ENCODE measurements at places on chromosomes 11 and 22. TPM values are rescaled to one million over a fixed set of nuclear protein-coding genes. Genes with fewer than 3 reads are reported as not detected.

- no peak overlapping the region for H3K4me3 ChIP-seq
- H3K27me3 ChIP-seq: peaks cover 55% of the 10 kb centered on the region
- H3K4me1 ChIP-seq: peaks cover 17% of the 10 kb centered on the region
- H3K27ac ChIP-seq: no peak overlapping the region
Observed at GRCh38 chr22:39240831-39241793, 3.7 kb downstream of the PDGFB start.

GRCh38 chr11:126340960-126341606, 14.4 kb upstream of the ST3GAL4 start:
- no peaks in the 10 kb centered on the region for H3K27me3 ChIP-seq
- H3K4me1 ChIP-seq: peaks cover 50% of the 10 kb centered on the region
- H3K4me3 ChIP-seq: no peak overlapping the region
- peak overlapping the region; percentile 81 for H3K27ac ChIP-seq
- H3K36me3 ChIP-seq: no peaks in the 10 kb centered on the region
- no peak for DNase-seq

DNA sequence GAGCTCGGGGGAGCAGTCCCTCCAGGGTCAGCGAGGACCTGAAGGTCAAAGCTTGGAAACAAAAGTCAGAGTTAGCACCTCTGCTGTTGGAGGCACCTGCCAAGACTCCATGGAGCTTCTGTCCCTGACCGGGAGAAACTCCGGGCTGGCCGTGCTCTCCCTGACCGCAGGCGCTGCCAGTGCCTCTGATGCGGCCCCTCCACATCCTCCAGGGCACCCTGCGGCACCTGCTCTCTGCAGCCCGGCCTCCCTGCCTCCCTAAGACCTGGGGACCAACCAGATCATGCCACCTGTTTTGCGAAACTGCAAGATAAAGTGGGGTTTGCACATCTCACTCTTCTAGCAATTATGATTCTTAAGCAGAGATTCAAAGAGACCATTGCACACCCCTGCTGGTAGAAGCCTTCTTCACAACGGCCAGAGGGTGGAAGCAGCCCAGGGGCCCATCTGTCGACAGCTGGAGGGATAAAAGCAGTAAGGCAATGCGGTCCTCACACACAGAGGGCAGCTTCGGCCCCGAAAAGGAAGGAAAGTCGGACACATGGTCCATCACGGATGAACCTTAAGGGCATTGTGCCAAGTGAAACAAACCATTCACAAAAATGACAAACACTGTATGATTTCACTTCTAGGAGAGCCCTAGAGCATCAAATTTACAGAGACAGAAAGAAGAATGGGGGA, 477.1 kb downstream of the BRD1 start:
- H3K4me1 ChIP-seq: peaks cover 5% of the 10 kb centered on the region
- H3K27ac ChIP-seq: no peak overlapping the region
- H3K36me3 ChIP-seq: no peaks in the 10 kb centered on the region
- no peak overlapping the region for H3K4me3 ChIP-seq

- H3K4me3 ChIP-seq: no peak overlapping the region
- DNase-seq: no peak
- no peaks in the 10 kb centered on the region for H3K4me1 ChIP-seq
- no peaks in the 10 kb centered on the region for H3K27me3 ChIP-seq
- H3K27ac ChIP-seq: no peak overlapping the region
- H3K36me3 ChIP-seq: peaks cover 5% of the 10 kb centered on the region
Observed at GRCh38 chr11:45974806-45975205, 52.4 kb downstream of the LARGE2 start.

GRCh38 chr11:62553080-62553838, 6.7 kb upstream of the AHNAK start:
- H3K27me3 ChIP-seq: no peaks in the 10 kb centered on the region
- H3K27ac ChIP-seq: peak overlapping the region; percentile 85
- peaks cover 6% of the 10 kb centered on the region for H3K36me3 ChIP-seq
- peak overlapping the region; percentile 33 for H3K4me3 ChIP-seq
- H3K4me1 ChIP-seq: peaks cover 60% of the 10 kb centered on the region
- DNase-seq: peak; percentile 80

- no peaks in the 10 kb centered on the region for H3K36me3 ChIP-seq
- H3K27ac ChIP-seq: no peak overlapping the region
- no peak overlapping the region for H3K4me3 ChIP-seq
Observed at GRCh38 chr11:1403721-1404460, 14.2 kb downstream of the BRSK2 start.

DNA sequence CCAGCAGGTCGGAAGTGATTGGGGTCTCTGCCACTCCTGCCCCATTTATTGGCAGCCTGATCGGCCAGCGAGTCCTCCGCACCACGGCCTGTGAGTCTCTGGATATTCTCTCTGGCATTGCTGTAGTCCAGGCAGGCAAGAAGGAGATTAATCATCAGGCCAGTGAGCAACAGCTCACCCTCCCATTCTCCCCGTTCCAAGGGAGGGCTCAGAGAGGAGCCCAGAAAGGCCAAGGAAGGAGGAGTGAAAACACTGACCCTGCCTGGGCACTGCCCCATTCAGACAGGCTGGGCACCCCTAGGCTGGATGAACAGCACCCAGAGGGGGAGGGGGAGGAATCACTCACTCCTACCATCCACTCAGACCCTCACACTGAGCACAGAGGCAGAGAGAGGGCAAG, 3.1 kb downstream of the SAA2 start:
- H3K36me3 ChIP-seq: no peaks in the 10 kb centered on the region
- H3K4me3 ChIP-seq: no peak overlapping the region
- DNase-seq: no peak
- peaks cover 2% of the 10 kb centered on the region for H3K27me3 ChIP-seq
- H3K4me1 ChIP-seq: no peaks in the 10 kb centered on the region

DNA sequence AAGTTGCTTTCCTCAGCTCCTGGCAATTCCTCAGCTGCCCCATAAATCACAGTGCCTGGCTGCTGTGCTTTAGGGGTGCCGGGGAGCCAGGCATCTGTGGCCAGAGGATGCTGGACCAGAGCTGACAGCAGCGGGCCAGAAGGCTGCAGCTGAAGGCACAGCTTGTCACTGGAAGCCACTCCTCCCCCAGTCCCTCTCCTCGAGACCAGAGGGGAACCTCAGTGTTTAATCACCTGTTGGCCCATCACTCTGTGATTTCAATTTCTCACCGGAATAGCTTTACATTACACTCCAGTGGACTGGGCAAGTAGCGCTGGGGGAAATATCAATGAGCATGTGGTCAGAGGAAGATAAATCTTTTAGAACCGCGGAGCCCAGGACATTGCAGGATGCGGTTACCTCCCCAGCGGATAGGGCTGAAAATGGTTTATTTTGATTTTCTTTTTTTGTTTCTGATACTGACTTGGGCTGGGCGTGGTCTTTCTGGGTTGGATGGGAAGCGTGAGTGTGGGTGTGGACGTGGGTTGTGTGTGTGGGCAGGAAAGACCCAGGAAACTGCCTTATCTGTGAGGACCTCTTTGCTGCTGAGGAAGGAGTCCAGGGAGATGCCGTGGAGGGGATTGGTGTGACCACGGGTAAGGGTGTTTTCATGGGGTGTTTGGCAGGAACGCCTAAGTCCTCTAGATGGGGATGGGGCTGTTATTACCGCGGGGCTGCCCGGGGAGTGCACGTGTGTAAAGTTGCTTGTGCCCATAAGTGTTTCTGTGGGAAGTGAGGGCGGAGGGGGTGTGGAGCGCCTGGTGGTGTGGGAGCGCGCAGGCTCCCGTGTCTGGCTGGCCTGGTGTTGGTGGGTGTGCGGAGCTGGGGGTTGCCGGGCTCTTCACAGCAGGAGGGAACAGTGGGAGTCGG, 4.0 kb downstream of the DAGLA start:
- DNase-seq: peak; percentile 59
- no peak overlapping the region for H3K4me3 ChIP-seq
- H3K27ac ChIP-seq: no peak overlapping the region
- H3K27me3 ChIP-seq: no peaks in the 10 kb centered on the region
- H3K36me3 ChIP-seq: no peaks in the 10 kb centered on the region

Gene SIAE
- total RNA-seq: 0.43 TPM

Gene BIRC3
- total RNA-seq: not detected

Gene OR5A1
- total RNA-seq: not detected

Gene CAVIN3
- not detected for total RNA-seq
